ENCODE measurements at places on chromosomes 5 and 9.
A peak's percentile ranks its signal among the peaks of the same experiment; 100 is the strongest.

DNA sequence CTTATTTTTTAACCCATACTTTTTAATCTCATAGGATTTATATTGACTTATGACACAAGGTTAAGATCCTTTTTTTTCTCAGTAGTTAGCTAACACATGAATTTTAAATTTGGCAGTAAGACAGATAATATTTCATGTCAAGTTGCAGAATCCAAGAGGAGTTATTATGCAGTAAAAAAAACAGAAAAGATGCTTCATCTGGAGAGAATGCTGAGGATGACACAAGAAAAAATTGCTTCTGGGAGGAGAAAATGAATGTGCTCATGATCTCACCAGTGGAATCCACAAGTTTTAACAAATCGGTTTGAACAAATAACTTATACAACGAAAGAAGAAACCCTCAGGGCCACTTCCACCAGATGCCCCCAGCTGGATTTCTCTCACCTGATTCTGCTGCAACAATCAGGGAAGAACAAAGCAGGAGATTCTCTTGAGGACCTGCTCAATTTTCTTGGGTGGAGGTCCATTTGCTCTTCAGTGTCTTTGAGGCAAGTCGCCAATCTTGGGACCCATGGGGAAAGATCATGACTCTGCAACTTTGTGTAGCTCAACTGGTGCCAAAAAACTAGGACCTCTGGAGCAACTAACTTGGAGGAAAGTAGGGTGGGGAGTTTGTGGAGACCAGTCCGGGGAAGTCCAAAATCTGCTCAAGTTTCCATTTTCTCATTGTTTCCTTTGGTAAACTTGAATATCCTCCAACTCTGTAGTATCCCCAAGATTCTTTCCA, 50.5 kb upstream of the TNFSF15 start:
- DNase-seq = peak; percentile 90

DNA sequence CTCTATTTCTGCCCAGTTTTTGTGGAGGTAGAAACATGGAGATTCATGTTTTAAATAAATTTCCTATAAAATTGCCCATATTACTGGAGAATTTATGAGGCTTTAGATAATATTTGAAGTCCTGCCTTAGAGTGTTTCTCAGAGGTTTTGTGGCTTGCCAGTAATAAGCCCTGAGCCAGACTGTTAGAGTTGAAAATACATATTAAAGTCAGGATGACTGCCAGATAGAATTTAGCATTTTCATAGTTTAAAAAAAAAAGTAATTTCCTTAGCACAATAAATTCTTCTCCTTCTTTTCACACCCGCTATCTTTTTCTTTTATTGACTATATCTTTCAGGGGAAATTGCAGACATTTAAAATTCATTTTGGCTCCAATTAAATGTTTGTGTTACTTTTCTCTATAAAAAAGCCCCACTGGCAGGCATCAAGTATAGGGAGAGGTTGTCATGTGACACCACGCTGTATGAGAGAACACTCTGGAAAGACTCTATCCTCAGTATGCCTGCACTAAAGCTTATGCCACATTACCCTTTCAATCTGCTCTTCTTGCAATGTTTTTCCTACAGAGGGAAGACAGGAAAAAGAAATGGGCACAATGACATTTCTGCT, 135.2 kb downstream of the MPDZ start:
- no peak for DNase-seq

DNA sequence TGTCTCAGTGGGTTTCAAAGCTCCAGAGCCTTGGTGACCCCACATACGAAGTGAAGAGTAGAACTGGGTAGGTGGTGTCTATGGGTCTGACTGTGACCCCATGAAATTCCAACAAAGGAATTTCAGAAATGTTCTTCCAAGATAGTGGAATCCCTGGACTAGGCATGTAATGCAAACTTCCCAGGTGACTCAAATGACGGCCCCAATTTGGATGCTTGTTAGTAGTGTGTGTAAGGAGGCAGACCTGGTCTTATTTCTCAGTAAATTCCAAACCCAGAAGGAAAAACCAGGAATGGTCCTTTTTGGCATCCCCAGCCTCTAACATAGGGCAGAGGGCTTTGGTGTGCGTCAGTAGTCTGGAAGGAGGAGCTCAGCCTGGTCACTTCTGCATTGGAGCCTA, 43.6 kb upstream of the ABCA1 start:
- no peak for DNase-seq

DNA sequence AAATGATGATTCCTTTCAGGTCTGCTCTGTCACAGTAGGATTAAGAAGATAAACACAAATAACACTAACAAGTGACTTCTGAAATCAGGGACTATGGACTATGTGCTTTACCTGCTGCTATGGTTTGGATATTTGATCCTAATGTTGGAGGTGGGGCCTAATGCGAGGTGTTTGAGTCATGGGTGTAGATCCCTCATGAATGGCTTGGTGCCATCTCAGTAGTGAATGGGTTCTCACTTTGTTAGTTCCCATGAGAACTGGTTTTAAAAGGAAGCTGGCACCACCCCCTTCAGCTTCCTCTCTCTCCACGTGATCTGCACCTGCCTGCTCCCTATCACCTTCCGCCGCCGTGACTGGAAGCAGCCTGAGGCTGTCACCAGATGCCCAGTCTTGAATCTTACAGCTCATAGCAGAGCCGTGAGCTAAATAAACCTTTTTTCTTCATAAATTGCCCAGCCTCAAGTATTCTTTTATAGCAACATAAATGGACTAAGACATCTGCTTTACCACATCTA, 3.3 kb downstream of the PPIC start:
- no peak for DNase-seq

GRCh38 chr9:105877721-105878120, 183.4 kb downstream of the TMEM38B start:
- no peak for DNase-seq

DNA sequence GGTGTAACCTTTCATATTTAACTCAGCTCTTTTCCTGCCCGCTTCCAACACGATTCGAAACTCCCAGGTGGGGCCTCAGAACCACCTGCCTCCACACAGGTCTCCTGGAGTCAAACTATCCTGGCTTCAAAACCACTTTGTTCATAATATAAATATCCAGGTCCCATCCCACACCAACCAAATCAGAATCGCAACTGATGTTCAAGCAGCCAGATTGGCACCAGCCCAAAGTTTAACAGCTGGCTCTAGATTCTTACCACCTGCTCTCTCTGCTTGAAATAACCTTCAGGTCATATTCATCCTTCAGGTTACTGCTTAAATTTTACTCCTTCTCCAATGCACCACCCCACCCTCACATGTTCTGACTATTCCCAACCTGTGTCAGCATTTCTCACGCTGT, 231.4 kb upstream of the TRPM3 start:
- no peak for DNase-seq

DNA sequence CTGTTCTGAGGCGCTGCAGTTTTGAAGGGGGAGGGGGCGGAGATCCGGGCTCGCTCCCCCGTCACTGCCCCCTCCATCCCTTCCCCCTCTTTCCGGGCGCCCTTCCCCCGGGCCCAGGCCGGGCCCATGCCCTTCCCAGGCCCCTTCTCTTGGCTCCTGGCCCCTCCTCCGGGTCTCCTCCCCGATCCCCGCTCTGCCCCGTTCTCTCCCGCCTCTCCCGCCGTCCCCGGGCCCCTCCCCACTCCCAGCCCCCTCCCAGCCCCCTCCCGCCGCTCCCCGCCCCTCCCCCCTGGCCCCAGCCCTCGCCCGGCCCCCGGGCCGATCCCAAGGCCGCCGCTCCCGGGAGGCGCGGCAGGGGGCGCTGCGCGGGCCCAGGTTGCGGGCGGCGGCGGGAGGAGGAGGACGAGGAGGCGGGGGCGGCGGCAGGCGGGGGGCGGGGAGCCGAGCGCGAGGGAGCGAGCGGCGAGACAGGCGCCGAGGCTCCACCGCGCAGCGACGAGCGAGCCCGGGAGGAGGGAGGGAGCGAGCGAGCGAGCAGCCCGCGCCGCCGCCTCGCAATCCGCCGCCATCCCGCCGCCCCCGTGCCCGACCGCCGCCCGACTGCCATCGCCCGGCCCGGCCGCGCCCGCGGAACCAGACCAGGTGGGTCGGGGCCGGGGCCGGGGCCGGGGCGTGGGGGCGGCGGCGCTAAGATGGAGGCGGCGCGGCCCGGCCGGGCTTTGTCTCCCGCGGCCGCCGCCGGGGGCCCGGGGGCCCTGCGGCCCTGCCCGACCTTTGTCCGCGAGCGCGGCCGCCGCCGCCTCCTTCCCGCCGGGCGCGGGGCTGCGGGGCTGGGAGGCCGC, at the start of gene PRRC2B:
Gene PRRC2B, plus strand, starts transcription at position 465 of the 842 bp plus-strand sequence. CDS start 36,059 bp downstream, outside the sequence.
- peak; percentile 82 for DNase-seq

- DNase-seq = no peak
Measured at GRCh38 chr5:56161927-56162326, 71.2 kb downstream of the ANKRD55 start.

GRCh38 chr5:13357929-13358328, 586.6 kb downstream of the DNAH5 start:
- DNase-seq = no peak

DNA sequence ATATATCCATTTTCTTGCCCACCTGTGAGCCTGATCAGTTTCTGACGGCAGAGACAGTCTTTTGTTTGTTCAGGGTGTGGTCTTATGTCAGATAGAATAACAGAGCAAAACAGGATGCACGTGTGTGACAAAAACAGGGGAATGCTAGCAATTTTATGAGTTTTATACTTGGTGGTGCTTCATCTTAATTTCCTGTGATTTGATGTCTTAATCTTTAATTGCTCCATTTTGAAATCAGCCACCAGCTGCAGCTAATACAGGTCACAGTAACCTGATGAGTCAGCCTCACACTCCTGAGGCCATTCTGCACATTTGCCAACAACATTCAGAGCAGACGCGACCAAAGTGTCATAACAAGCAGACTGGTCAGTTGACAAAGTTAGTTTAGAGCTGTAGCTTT, 42.3 kb upstream of the JMY start:
- DNase-seq = peak; percentile 46

GRCh38 chr5:61010467-61011454, 65.8 kb downstream of the NDUFAF2 start:
- DNase-seq = peak; percentile 36

- DNase-seq = peak; percentile 26
Measured at GRCh38 chr5:139397921-139398320, 3.0 kb upstream of the PROB1 start.

GRCh38 chr5:170008376-170008775, 28.1 kb upstream of the INSYN2B start:
- DNase-seq = no peak

DNA sequence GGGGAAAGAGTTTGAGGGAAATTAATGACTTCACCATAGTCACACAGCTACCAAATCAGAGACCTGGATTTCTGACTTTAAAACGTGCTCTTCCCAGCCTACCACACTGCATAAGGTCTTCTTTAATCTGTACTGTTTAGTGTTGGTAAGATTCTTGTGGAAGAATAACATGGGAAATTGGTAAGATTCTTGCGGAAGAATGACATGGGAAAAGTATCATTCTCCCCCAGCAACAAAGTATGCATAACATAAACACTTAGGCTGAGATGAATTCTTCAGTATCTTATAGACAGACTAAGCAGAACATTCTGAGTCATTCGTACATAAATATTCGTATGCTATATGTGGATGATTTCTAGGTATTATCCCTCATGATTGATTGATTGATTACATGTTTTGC, 170.4 kb downstream of the FOCAD start:
- DNase-seq = peak; percentile 81

- DNase-seq = no peak
Measured at GRCh38 chr9:31255211-31255610, 1129.2 kb upstream of the ACO1 start.

DNA sequence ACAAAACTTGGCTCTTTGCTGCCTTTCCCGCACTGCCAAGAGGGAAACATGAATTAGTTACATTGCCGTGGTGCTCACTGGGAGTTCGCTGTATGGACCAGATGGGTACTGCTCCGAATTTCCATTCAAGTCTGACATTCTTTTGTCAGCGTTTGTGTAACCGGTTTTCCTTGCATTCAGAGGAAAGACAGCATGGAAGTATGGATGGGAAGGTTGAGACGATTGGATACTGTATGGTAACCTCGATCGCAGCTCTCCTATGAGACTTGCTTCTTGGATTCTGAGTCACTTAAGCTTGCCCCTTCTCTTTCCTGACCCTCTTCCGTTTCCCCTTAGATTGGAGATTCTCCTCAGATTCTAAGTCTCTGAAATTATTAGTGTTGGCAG, 625 bp upstream of the UBLCP1 start:
- no peak for DNase-seq

DNA sequence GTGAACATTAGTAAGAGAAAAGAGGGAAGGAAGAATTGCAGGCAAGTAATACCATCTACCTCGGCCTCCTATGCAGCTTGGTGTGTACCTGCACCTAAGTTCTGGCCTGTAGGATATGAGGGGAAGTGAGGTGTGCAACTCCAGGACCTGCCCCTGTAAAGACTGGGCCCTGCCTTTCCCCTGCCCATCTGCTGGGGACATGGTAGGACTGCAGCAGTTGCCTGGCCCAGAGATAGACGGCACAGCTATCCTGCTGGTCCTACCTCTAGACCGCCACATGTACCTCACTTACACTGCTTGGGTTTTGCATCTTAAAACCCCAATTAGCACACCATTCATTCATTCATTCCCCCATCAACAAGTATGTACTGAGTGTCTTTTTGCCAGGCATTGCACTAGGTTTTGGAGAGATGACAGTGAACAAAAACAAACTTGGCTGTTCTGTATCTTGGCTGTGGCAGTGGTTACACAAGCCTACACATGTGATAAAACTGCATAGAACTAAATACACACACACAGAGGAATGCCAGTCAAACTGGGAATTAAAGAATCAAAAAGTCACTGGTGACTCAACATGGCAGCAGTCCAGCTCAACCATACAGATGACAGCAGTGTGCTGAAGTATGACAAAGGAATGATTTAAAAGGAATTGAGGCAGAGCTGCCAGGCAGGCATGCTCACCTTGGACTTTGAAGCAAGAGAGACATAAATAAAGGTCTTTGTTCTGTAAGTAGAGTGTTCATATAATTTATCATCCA, 23.3 kb upstream of the MGAT1 start:
- DNase-seq = peak; percentile 90

GRCh38 chr9:15642369-15642962, 89.6 kb downstream of the CCDC171 start:
- DNase-seq = peak; percentile 41

DNA sequence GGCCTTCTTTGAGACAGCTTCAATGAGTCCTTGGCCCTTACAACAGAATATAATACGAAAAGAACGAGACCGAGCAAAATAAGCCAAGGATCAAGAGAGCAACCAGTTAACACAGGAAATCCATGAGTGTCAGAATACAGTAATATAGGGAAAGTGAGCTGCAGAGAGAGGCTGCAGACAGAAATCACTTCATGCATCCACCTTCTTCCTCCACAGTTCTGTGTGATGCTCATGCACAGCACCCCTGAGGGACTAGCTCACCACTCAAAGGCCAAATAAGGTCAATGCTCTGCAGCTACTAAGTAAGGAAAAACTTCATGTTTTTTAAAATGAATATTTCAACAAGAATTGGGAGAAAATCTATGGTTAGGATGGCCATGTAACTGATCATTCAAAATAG, 257.1 kb downstream of the MCTP1 start:
- no peak for DNase-seq

Measured in EH (cell line).